ENCODE measurements at places on chromosomes 11 and 22.

- no peak for DNase-seq
Measured at GRCh38 chr11:94175535-94175934, 46.9 kb downstream of the PANX1 start.

GRCh38 chr11:94141511-94142307, 13.1 kb downstream of the PANX1 start:
- DNase-seq: no peak

- DNase-seq: no peak
Measured at GRCh38 chr22:42906605-42907348, 49.7 kb upstream of the ARFGAP3 start.

DNA sequence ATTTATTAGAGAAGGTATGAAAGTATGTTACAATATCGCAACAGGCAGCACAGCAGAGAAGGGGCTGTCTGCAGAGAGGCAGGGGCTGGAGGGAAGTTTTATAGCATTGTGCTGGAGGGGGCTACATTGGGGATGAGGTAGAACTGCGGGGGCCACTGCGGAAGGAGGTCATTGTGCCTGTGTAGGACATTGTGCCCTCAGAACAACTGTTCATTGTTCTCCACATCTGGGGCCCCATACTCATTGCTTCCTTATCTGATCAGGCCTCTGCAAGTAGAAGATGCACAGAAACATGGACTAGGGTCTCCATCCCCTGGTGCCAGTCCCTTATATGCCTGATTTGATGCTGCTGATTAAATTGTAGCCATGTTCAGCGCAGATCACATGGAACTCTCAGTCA, 12.1 kb downstream of the NADSYN1 start:
- no peak for DNase-seq

DNA sequence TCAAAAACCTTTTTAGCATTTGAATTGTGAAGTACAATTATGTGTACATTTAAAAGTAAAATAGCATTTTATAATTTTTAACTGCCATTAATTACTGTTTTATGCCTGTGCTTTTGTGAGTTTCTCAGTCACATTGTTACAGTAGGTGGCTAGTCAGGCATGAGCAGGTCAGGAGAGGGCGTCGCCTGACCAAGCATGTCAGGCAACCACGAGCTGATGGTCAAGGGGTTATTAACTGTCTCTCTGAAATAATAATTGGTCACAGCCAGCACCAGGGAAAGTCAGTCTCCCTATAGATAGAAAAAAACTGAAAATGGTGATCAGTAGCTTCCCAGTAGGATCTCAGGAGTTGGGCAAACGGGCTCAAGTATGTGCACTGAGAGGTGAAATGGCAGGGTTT, 19.4 kb upstream of the CCDC81 start:
- DNase-seq: no peak

DNA sequence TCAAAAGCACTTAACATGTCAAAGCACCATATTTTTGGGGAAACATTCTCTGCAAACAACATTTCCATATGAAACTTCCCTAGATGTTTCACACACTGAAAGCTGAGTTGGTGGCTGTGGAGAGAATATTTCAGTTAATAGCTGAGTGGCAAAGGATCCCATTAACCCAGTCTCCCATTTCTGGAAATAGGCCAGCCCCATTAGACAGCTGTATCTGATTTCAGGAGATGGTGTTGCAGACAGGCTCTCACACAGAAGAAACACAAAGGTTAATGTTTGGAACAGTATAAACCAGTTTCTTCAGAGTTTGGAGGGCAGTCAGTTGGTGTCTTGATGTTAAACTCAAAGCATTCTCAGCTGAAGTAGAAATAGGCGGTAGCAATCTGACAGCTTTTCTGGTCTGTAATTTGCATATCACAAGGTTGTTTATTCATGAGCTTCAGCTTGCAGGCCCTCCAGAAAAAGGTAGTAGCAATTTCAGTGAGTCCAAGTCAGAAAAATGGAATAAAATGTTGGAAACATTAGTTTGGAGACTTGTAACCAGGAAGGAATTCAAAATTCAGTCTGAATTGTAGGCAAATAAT, 15.5 kb upstream of the ZBTB44 start:
- no peak for DNase-seq

DNA sequence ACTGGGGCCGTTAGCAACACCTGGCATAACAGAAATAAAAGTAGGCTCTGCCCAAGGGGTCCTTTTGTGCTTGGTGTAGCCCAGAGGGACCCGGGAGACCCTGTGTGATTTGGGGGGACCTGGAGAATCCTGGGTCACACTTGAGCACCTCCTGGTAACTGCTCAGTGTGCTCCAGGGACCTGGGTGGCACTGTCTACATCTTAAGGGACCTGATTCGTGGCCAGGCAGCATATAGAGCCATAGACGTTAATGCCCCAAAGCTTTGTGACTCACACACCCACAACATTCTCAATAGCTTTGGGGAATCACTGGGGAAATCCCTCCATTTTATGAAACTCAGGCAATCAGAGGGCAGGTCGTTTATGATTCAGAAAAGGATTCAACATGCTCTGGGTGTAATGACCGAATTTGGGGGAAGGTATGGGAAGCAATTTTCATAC, 3.6 kb upstream of the IGF2 start:
- DNase-seq: no peak

DNA sequence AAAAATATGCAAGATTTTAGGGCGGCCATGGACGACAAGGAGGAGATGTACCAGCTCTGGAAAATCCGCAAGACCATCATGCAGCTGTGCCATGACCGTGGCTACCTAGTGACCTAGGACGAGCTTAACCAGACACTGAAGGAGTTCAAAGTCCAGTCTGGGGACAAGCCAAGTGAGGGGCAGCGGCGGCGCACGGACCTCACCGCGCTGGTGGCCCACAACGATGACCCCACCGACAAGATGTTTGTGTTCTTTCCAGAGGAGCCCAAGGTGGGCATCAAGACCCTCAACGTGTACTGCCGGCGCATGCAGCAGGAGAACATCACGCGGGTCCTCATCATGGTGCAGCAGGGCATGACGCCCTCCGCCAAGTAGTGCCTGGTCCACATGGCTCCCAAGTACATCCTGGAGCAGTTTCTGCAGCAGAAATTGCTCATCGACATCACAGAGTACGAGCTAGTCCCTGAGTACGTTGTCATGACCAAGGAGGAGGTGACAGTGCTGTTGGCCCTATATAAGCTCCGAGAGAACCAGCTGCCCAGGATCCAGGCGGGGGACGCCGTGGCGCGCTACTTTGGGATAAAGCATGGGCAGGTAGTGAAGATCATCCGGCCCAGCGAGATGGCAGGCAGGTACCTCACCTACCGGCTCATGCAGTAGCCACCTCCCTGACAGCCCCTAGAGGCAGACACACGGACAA, 43.5 kb upstream of the ZC3H12C start:
- no peak for DNase-seq

DNA sequence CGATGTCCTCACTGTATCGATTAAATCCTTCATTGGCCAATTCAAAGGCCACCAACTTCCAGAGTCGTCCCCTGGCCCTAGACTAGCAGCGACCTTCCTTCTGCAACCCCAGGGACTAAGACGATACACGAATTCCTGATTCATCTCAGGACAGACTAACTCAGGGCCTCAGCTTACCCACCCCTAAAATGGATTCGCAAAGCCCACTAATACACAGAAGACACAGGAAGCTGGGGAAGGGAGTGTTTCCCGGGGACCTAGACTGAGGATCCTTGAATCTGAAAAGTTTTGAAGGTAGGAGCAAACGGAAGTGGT, 509 bp downstream of the LAMTOR1 start:
- DNase-seq: no peak

- no peak for DNase-seq
Measured at GRCh38 chr11:102614485-102614884, 10.6 kb downstream of the MMP20 start.

GRCh38 chr22:16932577-16932976, 75.4 kb downstream of the GAB4 start:
- DNase-seq: peak; percentile 17

DNA sequence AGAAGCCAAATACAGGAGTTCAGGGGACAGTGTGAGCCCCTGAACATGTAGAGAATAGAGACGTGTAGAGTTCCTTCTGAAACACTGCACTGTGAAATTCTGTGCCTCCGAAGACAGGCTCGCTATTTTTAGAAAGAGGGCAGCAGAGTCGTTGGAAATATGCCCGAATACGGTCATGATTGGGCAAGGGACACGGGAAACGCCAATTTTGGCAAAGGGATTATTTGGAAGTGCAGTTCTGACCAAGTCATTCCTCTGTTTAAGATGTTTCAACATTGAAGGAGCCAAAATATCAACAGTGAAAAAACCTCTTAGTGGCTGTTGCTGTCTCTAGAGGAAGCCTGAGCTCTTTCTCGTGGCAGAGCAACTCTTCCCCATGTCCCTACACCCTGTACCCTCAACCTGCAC, 9.5 kb upstream of the CBX6 start:
- no peak for DNase-seq

DNA sequence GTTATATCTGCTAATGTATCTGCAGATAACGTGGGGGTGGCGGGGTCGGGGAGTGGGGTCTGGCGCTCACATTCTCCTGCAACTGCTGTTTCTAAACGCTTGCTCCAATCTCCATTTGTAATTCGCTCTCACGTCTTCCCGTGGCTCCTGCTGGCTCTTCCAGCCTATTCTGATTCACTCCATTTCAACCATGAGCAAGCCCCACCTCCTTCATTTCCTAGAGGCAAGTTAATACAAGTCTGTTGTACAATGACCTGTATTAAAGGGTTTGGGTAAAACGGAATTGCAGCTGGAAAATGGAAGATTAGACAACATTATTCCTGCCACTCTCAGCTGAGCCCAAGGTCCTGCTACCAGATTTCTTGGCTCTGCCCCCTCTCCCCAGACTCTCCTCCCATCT, 132.3 kb downstream of the CSNK2A3 start:
- DNase-seq: no peak

GRCh38 chr11:19628018-19628417, 84.6 kb upstream of the NAV2 start:
- DNase-seq: no peak

- no peak for DNase-seq
Measured at GRCh38 chr22:20208713-20209310, 58.0 kb upstream of the CCDC188 start.

- no peak for DNase-seq
Measured at GRCh38 chr11:134556186-134556585, 144.1 kb upstream of the B3GAT1 start.

- no peak for DNase-seq
Measured at GRCh38 chr11:2673871-2674471, 25.8 kb downstream of the KCNQ1OT1 start.

GRCh38 chr11:43986881-43987280, 44.4 kb downstream of the C11orf96 start:
- no peak for DNase-seq

GRCh38 chr11:97622795-97623194, 1233.0 kb downstream of the JRKL start:
- DNase-seq: no peak

GRCh38 chr22:26265281-26265680, 96.0 kb downstream of the SEZ6L start:
- no peak for DNase-seq

DNA sequence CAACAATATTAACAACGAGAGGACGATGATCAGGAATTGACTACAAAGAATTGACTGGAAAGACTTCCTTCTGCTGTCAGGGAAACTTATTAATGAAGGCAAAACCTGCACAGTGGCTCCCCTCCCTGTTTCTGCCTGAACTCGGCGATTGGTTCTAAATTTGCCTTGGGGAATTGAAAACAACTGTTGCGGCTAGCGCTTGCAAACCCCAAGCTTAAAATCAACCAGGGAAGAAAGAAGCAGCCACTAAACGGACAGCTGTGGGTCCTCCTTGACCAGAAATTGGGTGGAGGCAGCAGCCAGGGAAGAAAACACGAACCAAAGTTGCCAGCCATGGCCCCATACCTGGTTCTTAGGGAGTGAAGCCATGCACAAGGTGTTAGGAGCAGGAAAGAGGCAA, 383.5 kb upstream of the CADM1 start:
- no peak for DNase-seq

DNA sequence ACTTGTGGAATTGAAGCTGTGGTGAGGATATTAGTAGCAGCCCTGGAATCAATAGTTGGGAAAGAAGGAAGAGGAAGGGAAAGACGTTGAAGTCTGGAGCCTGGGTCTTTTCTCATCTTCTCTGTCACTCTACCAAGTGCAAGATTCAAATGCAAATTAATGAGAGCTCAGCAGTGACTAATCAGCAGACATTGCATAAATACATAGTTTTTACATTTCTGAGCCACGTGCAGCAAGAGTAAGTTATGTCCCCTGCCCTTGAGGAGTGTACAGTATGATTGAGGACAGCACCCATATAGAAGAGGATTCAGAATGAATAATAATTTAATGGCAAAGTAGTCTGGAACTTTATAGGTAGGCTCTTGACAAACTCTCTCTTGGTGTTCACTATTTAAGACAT, 23.8 kb downstream of the CTR9 start:
- DNase-seq: no peak

DNA sequence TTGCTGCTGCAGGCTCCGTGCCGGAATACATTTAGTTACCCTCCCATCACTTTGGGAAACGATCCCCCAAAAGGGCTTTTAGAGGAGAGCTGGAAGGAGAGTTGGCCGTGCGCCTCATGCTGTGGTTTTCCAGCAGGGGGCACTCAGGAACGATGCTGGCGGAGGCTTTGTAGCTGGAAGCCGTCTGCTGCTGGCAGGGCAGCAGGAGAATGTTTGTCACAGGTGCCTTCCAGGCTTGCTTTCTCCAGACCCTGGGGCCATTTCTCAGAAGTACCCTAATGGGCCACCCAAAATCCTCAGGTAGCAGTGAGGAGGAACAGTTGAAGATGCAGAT, 30.0 kb upstream of the CABP7 start:
- DNase-seq: peak; percentile 54

- DNase-seq: no peak
Measured at GRCh38 chr11:32706985-32707741, 87.3 kb downstream of the CCDC73 start.

- no peak for DNase-seq
Measured at GRCh38 chr22:36192542-36192941, 9.1 kb downstream of the APOL4 start.

- no peak for DNase-seq
Measured at GRCh38 chr11:118785362-118785761, 5.6 kb downstream of the DDX6 start.

- no peak for DNase-seq
Measured at GRCh38 chr11:64134963-64135362, 30.9 kb downstream of the MACROD1 start.

DNA sequence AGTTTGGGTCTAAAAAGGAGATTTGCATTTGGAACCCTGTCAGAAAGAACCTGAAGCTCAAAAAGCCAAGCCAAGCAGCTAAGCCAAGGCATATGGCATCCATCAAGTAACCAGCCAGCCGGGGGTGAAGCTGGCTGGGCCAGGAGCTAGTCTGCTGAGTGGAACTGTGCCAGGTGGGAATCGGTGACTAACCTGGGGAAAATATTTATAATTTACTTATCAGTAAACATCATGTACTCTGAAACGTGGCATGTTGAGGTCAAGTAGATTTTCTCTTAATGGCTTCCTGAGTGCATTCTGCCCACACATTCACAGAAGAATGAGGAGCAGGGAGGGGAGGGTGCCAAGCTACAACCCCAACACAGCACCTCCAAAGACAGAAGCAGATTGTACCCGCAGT, 70.5 kb upstream of the SESN3 start:
- peak; percentile 41 for DNase-seq

DNA sequence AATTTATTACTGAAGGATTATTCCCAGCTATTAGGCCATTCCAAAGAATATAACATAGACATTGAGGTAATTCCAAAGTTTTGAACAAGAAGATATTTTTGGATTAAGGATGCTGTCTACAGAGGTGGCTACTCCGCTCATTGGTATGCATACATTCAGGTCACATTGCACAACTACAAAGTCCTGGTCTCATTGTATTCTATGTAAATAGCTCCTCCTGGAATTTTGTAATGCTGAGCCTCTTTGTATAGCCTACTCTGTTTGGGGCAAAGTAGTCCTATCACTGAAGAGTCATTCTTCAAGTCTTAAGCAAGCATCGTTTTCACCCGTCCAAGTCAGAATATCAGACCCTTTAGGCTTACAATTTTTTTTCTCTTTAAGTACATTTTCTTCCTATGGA, 142.4 kb downstream of the KIF18A start:
- no peak for DNase-seq

All from SK-N-DZ (cell line).